DMS79 (cell line): ENCODE measurements at places on chromosomes 12 and 14.

GRCh38 chr14:68657300-68658028 lies 135.4 kb downstream of the ZFP36L1 start:
- no peak for DNase-seq

GRCh38 chr14:24060443-24060842 lies 8.6 kb downstream of the CARMIL3 start:
- DNase-seq, result no peak

DNA sequence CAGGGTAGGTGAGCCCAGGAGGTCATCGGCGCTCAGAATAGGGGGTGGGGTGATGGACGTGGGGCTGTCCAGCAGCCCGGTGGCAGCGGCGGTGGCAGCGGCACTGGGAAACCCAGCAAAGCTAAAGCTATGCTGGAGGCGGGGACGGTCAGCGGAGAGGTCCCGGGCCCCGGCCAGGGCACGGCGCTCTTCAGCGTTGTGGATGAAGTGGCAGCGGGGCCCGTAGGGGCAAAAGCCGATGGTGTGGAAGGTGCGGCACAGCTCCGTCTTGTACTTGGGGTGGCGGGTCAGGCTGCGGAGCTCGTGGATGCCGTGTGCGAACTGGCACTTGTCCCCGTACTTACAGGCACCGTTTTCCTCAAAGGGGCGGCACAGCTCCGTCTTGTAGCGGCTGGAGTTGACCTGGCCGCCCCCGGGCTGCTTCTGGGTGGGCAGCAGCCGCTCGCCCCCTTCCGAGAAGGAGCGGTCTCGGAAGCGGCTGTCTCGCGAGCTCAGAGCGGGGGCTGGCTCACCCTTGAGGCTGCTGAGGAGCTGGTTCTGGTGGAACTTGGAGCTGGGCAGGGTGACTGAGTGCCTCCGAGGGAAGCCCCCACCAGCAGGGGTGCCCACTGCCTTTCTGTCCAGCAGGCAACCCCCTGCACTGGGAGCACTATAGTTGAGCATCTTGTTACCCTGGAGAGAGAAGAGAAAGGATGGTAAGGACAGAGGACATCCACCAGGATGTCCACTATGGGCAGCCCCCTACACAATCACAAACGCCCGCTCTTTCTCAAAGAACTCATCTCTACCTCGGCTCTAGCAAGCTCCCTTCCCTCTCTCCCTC lies 2.8 kb downstream of the ZFP36L1 start:
- DNase-seq, result no peak

DNA sequence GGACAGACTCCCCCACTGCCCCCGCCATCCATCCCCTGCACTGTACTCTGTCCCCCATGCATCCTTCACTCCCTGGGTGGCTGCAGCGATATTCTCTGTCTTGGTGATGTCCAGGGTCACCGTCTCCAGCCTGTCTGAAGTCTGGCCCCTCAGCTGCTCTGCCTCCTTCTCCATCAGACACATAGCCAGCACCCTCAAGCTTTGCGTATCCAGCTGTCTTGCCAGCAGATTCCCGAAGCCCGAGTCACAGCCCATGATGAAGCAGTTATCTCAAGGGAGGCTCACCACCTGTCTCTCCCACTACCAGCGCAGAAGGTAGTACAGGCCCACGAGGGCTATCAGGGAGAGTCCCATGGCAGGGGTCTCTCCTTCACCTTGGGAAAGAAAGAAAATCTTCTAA lies 77.8 kb downstream of the HSD17B6 start:
- DNase-seq, result no peak

DNA sequence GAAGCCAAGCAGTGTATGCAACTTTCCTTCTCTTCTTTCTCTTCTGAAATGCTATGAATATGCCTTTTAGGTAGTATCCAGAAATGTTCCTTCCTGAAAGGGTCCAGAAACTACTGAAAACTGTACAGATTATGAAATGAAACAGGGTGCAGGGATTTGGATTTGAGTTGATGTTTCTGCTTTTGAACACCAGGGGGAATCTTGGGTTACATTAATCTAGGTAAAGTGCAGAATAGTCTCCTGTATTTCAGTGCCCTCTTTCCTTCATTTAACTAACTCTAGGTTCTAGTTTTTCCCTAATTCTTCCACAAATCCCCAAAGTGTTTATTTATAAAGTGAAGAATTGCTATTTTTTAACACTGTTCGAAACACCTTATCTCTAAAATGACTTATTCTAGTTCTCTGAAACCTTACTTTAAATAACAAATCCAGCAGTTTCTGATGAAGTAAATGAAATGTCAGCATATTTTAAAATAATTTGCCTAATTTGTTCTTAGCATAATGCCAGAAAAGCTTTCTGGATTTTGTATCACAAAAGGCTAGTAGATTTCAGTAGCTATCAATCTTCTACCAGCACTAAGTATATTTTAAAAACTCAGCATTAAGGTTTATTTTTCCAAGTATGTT lies 111.9 kb downstream of the LRRK2 start:
- DNase-seq, result no peak
